Motor neuron (in vitro differentiated cells): ENCODE measurements at places on chromosomes 16 and 17. TPM values are rescaled to one million over a fixed set of nuclear protein-coding genes. Genes with fewer than 3 reads are reported as not detected.

Gene KRTAP4-6
- total RNA-seq, result not detected in 2 replicates

Gene CEMP1
- total RNA-seq, result 3.6 and 6.0 TPM in 2 replicates

- ATAC-seq, result peak; percentile 38
Observed at GRCh38 chr16:19690196-19690595, 27.8 kb downstream of the KNOP1 start.

Gene RANBP10
- total RNA-seq, result 4.3 and 6.1 TPM in 2 replicates

- peak; percentile 44 for ATAC-seq
Observed at GRCh38 chr17:65220732-65221131, 83.6 kb downstream of the RGS9 start.

Gene OTOP3
- total RNA-seq, result 0.24 and 0.38 TPM in 2 replicates

DNA sequence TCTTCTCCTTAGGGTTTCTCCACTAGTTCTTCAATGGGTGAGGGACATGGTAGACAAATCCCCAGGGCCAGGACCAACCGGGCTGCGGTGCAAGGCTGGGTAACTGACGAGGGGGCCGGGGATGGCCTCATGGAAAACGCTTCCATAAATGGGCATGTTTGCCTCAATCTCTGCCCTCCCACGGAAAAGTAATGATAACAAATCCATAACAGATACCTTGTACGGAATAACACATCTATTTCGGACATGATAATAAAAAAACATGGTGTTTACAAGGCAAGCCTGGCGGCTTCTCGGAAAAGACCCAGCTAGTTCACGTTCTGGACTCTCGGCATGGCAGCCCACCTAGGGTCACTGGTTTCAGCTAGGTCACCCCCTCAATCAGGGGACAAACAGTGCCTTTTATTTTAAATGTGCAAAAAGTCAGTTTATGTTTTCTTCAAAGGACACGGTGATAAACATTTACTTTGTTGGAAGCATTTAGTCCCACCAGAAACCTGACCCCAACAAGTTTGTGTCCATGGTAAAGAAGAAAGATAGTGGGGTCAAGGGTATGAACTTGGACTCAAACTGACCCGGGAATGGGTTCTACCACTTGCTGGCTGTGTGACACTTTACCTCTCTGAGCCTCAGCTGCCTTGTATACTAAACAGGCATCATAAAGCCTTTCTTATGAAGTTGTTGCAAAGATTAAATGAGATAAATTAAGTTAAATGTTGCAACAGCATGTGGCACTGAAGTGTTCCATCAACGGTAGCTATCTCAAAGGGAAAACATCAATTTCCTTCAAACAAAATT lies 1.7 kb downstream of the MYH11 start:
- no peak for ATAC-seq

Gene TBC1D28
- total RNA-seq, result 0.46 and 0.81 TPM in 2 replicates

- ATAC-seq, result no peak
Observed at GRCh38 chr16:75108792-75109731, 7.5 kb downstream of the LDHD start.

GRCh38 chr16:28010671-28011070 lies 52.8 kb downstream of the GSG1L start:
- ATAC-seq, result no peak

DNA sequence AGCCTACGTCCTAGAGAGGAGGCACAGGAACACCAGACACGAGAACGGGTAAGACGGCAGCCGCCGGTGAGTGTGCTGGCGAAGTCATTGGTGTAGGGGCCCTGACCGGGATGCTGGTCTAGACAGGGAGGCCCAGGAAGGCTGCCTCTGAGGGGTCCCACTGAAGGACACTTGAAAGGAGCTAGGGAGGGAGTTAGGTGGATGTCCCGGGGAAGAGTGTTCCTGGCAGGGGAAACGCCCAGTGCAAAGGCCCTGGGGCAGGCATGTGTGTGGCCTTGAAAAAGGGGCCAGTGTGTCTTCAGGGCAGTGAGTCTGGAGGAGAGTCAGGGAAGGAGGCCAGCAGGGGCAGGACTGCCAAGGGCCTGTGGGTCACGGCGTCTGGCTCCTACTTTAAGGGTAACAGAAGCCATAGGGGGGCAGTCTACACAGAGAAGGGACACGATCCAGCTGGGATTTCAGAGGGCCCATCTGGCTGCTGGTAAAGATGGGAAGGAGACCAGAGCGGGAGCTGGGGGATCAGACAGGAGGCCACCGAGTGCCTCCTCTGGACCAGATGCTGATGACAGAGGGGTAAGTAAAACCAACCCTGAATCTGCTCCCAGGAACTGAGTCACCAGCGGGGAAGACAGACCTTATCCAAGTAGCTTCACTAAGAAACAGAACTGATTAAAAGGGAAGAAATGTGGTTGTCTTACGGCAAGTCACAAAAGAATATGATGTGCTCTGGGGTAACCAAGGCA lies 115.9 kb downstream of the LITAF start:
- ATAC-seq, result no peak

DNA sequence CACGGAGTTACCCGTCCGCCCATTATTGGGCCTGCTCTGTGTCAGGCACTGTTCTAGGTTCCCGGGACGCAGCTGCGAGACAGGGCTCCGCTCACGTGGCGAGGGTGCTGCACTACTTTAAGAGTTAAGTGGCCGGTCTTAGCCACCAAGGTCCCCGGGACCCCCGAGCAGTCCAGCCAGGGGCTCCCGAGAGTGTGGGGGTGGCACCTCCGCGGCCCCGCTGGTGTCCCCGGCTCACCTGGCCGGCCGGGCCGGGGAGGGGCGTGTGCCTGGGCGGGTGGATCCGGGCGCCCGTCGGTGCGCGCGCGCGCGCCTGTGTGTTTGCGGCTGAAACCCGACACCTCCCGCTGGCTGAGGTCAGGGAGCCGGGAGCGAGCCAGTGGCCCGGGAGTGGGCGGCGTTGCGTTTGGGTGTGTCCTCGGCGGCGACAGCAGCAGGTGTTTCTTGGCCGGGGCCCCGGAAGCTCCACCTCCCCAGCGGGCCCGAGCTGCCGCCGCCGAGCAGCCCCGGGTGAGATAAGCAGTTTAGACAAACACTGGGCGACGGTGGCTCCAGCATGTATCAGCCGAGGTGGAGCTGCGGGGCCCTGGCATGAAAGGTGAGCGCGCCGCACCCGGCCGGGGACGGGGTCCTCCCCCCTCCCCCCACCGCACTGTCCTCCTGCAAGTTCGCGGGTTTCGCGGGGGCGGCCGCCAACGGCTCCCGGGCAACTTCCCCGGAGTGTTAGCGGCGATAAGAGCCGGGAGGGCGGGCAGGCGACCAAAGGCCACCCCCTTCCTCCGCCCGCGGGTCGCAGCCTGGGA lies at the start of gene GSE1:
Gene GSE1 (plus strand): TSS at position 522 of the 803 bp plus-strand sequence. CDS start 70 bp downstream, at position 592.
- peak; percentile 67 for ATAC-seq

- ATAC-seq, result peak; percentile 92
Observed at GRCh38 chr17:31008374-31009041, 37.7 kb downstream of the RNF135 start.

DNA sequence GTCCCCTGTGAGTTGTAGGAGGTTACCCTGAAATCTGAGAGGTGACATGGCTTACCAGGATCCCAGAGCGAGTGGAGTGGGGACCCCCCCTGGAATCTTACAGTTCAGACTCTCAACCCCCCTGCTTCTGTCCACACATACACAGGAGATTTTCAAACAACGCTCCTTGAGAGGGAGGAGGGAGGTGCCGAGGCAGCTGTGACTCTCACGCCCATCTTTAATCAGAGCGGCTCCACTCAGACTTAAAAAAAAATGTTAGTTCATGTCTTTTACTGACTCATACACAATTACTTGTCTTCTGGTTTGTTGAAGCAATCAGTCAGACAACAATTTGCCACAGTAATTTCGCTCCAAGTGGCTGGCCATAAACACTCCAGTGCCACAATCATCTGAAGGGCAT lies 15.4 kb upstream of the TMEM220 start:
- ATAC-seq, result peak; percentile 75

DNA sequence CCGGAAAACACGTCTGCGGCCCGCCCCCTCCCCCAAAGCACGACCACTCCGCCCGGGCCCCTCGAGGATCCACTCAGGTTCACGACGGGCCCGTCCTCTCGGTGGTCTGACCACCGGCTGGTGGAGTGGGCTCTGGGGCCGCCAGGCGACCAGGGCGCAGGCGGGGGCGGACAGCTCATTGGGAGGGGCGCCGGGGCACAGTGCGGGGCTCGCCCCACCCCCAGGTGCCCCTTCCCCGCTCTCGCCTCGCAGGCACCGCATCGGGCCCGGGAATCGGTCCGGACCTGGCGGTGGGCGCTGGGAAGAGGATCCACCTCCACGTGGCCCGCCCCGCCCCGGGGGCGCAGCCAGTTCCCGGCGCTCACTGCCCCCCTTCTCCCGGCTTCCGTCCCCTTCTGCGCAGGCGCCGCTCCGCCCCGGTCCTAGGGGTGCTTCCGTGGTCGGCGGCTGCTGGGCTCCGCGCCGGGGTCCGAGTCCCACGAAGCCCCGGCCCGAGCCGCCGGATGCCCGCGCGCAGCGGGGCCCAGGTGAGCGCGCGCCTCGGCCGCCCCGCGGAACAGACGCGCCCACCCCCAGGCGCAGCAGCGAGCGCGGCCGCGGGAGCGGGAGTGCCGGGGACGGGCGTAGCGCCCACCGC lies at the start of gene MPG:
Gene MPG (plus strand): TSS at position 419 of the 637 bp plus-strand sequence. CDS start 85 bp downstream, at position 504.
- ATAC-seq, result peak; percentile 31

DNA sequence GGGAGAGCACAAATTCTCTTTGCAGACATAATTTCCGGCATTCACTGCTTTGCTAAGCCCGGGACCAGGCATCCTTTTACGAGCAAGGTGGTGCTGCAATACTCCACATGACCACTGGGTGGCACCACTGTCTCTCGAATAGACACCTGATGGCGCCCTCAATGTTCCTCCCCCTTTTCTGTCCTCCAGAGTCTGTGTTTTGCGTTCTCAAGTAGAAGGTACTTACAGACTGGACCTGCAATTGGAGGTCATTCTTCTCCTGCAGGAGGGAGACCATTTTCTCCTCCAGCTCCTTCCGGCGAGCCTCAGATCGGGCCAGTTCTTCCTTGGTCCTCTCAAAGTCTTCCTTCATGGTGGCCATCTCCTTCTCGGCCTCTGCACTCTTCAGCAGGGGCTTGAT lies 45.2 kb downstream of the MYH13 start:
- peak; percentile 73 for ATAC-seq

DNA sequence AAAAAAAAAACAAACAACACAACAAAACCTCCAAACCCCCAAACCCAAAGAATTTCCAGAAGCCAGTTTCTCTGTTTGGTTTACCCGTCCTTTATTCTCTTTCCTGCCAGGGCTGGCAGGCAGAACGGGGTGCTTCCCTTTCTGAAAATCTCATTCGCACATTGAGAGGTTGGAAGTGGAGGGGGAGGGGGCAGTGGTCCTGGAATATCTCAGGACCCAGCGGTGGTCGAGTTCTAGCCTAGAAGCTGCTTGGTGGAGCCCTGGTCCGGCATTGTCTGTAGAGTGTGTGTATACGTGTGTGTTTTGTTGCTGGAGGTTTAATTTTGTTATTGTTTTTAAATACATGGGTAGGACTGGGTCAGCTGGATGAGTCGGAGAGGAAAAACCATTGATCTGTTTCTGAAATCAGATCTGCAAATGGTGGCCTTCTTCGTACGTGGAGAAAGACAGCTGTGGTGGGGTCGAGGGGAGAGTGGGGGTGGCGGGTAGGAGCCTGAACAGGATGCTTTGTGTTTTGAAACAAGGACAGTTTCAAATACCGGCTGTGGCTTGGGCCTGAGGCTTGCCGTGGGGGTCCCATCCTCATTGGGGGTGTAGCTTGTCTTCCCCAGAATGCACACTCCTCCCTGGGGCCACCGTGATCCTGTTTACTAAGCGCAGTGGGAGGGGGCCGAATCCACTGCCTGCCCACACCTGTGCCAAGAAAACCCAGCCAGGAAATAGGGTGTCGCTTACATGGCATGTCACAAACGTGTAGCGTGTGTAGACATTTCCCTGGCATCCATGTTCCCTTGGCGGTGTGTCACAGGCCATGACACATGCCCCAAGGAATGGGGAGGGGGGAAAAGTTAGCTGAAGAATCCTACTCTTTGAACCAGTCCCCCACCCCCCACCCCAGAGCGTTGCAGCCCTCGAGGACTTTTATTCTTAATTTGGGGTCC lies 1.6 kb downstream of the CMIP start:
- no peak for ATAC-seq

DNA sequence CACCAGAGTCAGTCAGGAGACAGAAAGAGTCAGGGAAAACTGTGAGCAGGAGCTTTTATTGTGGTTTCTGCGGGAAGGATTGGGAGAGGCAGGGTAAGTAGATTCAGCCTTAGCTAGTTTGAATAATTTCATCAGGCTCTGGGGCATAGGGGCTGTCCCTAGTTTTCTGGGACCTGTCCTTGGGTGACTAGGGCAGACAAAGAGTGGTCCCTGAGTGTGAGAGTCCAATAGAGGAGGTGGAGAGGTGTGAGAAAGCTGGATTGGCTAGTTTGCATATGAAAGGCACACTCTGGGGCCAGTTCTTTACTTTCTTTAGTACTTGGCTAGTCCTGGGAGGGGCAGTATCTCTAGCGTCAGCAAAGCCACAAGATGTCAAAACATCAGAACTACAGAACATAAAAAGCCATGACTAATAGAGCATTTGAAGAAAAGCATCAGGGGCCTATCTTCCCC lies 255.6 kb downstream of the HS3ST3A1 start:
- ATAC-seq, result peak; percentile 92

GRCh38 chr17:20225162-20226115 lies 216.3 kb downstream of the SPECC1 start:
- peak; percentile 32 for ATAC-seq

- ATAC-seq, result no peak
Observed at GRCh38 chr17:50424996-50425681, 879 bp upstream of the ACSF2 start.

Gene PIK3R5
- total RNA-seq, result 0.59 and 0.81 TPM in 2 replicates

Gene KCNJ16
- 0.81 and 0.96 TPM in 2 replicates for total RNA-seq

DNA sequence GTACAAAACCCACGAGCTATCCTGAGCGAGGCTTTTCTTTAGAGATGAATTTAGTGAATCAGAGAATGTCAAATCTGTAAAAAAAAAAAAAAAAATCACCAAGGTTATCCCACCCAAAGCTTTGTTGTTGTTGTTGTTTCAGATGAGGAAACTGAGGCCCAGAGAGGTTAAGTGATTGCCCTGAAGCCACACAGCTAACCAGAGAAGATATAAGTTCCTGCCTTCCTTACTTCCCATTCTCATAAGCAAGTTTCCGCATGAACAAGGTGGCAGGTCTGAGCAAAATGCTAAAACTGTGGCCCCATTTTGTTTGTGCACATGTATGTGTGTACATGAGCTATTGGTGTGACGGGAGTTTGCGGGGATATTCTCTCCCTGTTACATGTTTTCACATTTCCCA lies 352.1 kb upstream of the ZFHX3 start:
- no peak for ATAC-seq

DNA sequence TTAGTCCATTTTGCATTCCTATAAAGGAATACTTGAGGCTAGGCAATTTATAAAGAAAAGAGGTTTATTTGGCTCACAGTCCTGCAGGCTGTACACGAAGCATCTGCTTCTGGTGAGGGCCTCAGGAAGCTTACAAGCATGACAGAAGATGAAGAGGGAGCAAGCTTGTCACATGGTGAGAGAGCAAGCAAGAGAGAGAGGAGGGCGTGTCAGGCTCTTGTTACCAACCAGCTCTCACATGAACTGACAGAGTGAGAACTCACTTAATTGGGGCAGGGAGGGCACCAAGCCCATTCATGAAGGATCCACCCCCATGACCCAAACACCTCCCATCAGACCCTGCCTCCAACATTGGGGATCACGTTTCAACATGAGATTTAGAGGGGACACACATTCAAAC lies 1.6 kb downstream of the CHCT1 start:
- no peak for ATAC-seq

- no peak for ATAC-seq
Observed at GRCh38 chr17:19322861-19323260, 39.7 kb downstream of the B9D1 start.

Gene ACSM3
- 0.63 and 1.2 TPM in 2 replicates for total RNA-seq
